ENCODE measurements at places on chromosomes 2 and 18.

GRCh38 chr2:169071455-169071854 lies 2.1 kb downstream of the DHRS9 start:
- DNase-seq: no peak

DNA sequence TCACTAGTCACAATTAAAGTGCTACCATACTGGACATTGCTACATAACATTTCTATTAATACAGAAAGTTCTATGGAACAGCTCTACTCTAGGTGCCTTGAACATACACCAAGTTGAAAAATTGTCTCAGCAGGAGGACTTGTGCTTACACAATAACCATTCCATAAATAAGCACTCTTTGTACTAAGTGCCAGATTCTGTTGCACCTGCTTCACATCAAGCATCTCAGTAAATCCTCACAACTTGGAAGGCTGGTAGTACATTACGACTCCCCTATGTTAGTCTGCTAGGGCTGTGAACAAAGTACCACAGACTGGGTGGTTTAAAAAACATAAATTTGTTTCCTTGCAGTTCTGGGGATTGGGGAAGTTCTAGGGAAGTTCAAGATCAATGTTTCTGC lies 296.9 kb upstream of the NCKAP5 start:
- no peak for DNase-seq

GRCh38 chr2:224638301-224638823 lies 53.2 kb upstream of the CUL3 start:
- no peak for DNase-seq

GRCh38 chr18:26268454-26268853 lies 42.2 kb downstream of the TAF4B start:
- DNase-seq: no peak

GRCh38 chr2:216501854-216502253 lies 3.2 kb downstream of the RPL37A start:
- DNase-seq: no peak

DNA sequence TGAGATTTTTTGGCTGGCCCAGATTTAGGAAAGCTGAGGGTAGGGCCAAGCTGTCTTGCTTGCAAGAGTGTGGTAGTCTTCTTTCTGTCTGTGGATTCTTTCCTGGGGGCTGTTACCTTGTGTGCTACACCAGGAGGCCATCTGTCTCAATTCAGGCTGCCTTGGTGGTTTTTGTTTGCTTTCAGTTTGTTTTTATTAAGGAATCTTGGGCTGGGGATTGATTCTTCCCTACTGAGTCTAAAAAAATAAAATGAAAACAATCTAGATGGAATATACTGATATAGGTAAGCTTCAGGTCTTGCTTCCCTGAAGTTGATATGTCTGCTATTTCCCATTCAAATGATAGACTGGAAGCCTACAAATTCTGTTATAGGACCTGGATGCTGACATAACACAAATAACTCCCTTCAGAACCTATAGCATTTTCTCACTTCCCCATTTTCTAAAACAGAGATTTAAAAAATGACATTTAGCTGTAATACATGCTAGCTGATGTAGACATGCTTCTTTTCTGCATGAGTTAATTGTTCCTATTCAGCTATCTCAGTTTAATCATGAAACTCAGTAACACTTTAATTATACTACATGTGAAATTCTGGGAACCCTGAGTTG lies 5.3 kb downstream of the LHCGR start:
- DNase-seq: no peak

DNA sequence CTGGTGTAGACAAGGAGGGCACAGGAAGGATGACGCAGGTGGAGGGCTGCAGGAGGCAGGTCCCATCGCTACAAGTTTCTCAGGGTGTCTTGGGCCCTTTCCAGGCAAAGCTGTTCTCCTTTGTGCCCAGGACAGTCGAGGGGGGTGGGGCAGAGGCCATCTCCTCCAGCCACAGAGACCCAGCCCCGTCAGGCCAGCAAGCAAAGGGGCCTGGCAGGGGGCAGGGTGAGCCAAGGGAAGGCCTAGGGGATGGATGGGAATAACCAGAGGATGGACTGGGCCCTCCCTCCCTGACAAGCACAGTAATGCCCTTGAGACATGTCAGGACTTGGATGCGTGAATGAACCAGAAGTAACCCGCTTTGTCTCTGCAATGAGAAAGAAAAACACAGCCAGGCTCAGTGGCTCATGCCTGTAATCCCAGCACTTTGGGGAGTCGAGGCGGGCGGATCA lies 6.3 kb downstream of the TCF23 start:
- DNase-seq: no peak

GRCh38 chr2:120018549-120018948 lies 5.7 kb downstream of the EPB41L5 start:
- DNase-seq: no peak

- no peak for DNase-seq
Observed at GRCh38 chr18:44736664-44737380, 56.1 kb downstream of the SETBP1 start.

DNA sequence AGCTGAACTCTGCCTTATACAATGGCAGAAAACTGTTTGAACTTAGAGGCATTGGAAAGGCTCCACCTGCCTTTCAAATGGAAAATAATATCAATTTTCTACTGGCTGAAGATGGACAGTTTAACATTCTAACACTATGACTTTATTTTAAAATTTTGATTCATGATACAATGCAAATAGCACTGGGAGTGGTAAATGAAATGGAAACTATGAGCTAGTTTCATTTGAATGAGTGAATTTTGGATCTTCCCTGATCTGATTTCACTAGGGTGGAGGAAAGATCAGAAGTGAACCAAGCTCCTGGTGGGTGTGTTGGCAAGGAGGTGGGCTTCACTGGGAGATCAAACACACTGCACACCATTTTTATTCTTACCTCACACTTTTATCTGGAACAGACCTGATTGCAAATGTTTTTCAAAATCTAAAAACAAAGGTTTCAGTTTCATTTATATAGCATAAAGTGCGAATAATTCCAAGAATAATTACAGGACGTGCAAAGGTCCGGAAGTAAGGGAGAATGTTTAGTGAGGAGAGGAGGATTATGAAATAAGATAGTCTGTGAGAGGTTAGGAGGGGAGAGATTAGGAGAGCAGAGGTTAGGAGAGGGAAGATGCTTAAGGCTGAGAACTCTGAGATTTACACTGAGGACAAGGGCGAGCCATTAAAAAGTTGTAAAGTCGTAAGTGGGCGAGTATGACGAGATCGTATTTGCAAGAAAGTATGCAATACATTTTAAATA lies 18.6 kb upstream of the MBP start:
- no peak for DNase-seq

- DNase-seq: no peak
Observed at GRCh38 chr2:23679044-23679443, 247.9 kb downstream of the ATAD2B start.

- DNase-seq: no peak
Observed at GRCh38 chr18:74316257-74317170, 875 bp downstream of the C18orf63 start.

- DNase-seq: no peak
Observed at GRCh38 chr2:10266133-10266620, 36.5 kb upstream of the HPCAL1 start.

DNA sequence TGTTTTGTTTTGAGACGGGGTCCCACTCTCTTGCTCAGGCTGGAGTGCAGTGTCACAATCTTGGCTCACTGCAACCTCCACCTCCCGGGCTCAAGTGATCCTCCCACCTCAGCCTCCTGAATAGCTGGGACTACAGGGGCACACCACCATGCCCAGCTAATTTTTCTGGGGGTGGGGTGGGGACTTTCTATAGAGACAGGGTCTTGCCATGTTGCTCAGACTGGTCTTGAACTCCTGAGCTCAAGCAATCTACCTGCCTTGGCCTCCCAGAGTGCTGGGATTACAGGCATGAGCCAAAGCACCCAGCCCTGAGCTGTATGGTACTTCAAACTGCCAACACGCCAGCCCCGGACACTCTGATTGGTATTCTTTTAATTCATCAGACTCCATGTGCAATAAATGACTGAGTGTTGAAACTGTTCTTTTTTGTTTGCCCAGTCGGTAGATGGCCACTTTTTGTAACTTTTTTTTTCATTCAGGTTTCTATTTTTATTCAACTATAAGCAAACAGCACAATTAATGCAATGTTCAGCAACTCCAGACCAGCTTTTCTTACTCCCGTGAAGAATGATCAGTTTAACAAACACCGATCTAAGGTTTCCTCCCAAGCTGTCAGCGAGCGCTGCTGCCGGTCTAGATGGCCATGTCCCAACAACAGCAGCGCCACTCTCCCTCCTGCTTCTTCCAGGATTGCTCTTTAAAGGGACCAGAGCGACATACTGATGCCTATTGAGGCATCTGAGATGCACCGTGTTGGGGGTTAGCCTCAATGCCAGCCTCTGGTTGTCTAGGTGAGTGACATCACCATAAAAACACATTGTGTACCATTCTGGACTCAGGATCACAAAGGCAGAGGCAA lies 12.5 kb upstream of the TGOLN2 start:
- no peak for DNase-seq

GRCh38 chr18:28995319-28995718 lies 818.4 kb upstream of the CDH2 start:
- no peak for DNase-seq

- DNase-seq: no peak
Observed at GRCh38 chr2:119082821-119083400, 75.6 kb downstream of the C1QL2 start.

- no peak for DNase-seq
Observed at GRCh38 chr2:201404699-201405280, 46.5 kb downstream of the TRAK2 start.

DNA sequence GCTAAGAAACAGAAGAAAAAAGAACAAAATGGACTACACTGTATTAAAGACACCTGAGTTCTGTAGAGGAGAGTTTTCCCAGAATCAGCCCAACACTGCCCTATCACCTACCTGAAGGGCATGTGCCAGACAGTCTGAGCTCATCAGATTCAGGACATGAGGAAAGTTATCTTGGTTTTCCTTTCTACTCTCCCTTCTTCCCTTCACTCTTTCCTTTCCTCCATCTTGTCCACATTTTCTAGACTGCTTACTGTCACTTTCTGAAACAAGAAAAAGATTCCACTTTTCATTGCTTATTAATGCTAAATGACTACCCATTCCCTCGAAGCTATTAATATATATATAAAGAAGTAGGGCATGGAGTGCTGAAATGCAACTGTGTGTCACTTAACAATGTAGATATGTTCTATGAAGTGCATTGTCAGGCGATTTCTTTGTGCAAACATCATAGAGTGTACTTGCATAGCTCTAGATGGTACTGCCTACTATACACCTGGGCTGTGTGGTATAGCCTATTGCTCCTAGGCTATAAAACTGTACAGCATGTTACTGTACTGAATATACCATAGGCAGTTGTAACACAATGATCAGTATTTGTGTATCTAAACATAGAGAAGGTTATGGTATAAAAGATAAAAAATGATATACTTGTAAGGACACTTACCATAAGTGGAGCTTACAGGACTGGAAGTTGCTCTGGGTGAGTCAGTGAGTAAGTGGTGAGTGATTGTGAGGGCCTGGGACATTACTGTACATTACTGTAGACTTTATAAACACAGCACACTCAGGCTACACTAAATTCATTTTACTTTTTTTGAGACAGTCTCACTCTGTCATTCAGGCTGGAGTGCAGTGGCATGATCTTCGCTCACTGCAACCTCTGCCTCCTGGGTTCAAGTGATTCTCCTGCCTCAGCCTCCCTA lies 145.5 kb upstream of the ITGA6 start:
- DNase-seq: no peak

- DNase-seq: no peak
Observed at GRCh38 chr2:232395586-232395985, 11.1 kb upstream of the ALPG start.

- no peak for DNase-seq
Observed at GRCh38 chr18:42048158-42048557, 93.1 kb downstream of the PIK3C3 start.

- no peak for DNase-seq
Observed at GRCh38 chr2:26989156-26989555, 18.7 kb downstream of the MAPRE3 start.

DNA sequence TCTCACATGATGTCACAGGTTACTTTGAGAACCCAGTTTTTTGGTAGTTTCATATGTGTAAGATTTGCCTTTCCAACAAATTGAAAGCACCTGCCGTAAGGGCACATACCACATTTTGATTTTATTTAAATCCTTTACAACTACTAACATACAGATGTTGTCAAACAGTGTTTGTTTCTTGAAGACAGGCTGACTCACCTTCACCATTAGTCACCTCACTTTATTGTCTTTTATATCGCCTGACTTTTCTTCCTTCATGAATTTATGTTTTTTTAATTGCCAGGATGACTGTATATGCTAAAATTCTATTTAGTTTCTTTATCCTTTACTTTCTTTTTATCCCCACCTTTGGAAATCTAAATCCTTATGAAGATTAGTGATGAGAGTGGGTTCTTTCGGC lies 886.7 kb downstream of the SUCLG1 start:
- no peak for DNase-seq

- DNase-seq: no peak
Observed at GRCh38 chr2:214484239-214484638, 73.4 kb downstream of the VWC2L start.

- DNase-seq: no peak
Observed at GRCh38 chr18:3281456-3282400, 19.8 kb downstream of the MYL12B start.

- DNase-seq: no peak
Observed at GRCh38 chr2:231604101-231604684, 11.5 kb downstream of the TEX44 start.

- DNase-seq: no peak
Observed at GRCh38 chr18:52237551-52237950, 102.4 kb upstream of the DCC start.

- DNase-seq: no peak
Observed at GRCh38 chr18:62183578-62184195, 3.2 kb downstream of the PIGN start.

- no peak for DNase-seq
Observed at GRCh38 chr18:71020342-71021029, 731.6 kb downstream of the SOCS6 start.

- DNase-seq: no peak
Observed at GRCh38 chr2:40394597-40394996, 57.3 kb downstream of the SLC8A1 start.

DNA sequence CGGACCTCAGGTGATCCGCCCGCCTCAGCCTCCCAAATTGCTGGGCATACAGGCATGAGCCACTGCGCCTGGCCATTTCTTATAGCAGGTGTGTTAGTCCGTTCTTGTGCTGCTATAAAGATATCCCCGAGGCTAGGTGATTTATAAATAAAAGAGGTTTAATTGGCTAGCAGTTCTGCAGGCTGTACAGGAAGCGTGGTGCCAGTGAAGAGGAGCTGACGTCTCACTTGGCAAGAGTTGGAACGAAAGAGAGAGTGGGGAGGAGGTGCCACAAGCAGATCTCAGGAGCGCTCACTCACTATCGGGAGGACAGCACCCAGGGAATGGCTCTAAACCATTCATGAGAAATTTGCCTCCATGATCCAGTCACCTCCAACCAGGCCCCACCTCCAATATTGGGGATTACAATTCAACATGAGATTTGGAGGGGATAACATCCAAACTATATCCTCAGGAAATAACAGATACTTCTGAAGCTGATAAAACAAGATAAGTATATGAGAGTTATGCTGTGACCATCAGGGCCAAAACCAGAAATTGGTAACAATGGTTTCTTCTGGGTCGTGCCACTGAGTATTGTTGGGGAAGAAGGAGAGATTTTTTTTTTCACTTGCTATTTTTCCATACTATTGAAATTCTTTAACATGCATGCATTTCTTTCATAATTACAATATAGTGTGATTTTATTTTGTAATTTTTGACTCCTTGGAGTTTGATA lies 7.4 kb upstream of the RMC1 start:
- no peak for DNase-seq

GRCh38 chr2:190841707-190842505 lies 38.7 kb upstream of the GLS start:
- DNase-seq: no peak

- no peak for DNase-seq
Observed at GRCh38 chr18:77079954-77080682, 52.5 kb downstream of the MBP start.
